ENCODE measurements at places on chromosomes 5 and 9.

- DNase-seq = no peak
Measured at GRCh38 chr5:107640568-107640967, 30.2 kb downstream of the EFNA5 start.

DNA sequence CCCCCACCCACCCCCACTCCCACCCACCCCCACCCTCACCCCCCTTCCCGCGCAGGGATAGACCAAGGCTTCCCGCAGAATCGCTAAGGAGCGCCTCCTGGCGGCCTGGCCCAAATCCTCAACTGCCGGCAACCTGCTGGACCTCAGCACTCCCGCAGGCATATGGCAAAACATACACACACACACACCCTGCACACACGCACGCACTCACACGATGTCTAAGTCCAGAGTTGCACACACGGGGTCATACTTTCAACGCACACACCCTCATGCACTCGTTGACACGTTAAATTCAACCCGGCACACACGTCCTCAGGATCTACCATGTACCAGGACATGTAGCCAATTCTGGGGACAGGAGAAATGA is 1.7 kb downstream of the CPLX2 start:
- DNase-seq = no peak

DNA sequence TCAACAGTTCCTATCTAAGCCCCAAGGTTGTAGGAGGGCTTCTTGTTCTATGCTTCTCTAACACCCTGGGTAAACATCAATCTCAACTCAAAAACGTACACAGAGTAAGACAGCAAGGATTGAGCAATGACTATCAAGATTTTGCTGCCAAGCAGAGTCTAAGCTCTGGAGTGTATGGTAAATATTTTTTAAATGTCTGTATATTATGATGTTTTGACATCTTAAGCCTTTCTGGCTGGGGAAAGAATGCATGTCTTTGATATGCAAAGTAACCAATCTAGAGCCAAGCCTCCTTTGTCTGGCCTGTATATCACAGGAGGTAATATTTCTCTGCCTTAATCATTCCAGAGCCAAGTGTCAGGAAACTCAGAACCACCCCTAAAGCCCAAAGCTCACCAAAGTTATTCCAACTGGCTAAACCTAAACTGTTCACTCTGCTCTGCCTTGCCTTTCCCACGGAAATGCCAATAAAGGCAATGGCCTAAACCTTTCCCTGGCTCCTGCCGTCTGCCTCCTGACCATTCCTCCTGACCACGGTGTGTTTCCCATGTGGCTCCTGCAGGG is 45.2 kb downstream of the YIPF5 start:
- no peak for DNase-seq

DNA sequence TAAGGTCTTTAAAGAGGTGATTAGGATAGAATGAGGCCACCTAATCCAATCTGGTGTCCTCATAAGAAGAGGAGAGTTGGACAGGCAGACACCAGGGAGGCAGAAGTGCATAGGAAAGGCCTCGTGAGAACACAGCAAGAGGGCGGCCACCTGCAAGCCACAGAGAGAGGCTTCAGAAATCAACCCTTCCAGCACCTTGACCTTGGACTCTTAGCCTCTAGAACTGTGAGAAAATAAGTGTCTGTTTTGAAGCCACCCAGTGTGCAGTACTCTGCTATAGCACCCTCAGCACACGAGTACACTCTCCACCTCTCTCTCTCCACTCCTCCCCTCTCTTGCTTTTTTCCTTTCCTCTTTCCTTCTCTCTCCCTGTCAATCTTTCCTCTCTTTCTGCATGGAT is 26.8 kb downstream of the NIPAL4 start:
- DNase-seq = no peak

GRCh38 chr9:116855881-116856662 is 169.0 kb downstream of the TRIM32 start:
- no peak for DNase-seq

DNA sequence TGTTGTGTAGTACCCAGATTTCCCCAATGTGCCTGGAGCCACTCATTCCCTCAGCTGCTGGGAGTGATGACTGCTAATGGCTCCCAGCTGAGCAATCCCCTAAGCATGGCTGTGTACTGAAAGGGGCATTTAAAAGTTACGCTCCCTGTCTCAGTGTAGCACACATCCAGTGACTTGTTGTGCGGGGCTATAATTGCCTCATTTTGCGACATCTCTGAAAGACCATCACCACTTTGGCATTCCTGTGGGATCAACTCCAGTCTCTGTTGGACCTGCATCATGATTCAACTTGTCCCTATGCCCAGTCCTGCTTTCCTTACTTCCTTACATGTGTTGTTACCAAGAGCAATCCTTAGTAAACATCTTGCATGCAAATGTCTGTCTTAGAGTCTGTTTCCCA is 201.2 kb upstream of the MPDZ start:
- no peak for DNase-seq

DNA sequence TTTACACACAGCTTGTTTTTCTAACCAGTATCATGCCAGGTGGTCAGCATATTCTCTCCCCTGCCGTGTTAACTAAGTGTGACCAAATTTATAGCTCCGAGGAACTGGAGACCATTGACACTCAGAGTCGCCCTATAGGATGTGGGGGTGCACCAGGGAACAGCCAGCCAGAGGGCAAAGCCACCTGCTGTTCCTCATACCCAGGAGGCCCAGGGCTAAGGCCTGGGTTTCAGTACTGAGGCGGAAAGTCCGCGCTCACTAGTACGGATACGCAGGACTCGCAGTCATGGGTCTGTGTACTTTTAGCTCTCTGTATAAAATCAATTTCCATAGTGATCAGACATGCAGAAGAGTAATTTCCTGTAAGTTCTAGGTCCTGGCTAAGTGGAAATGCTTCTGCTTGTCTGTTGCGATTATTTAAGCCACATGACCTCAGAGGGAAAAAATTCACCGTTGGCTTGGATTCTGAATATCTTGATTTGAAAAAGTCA is 247.0 kb downstream of the AOPEP start:
- no peak for DNase-seq

DNA sequence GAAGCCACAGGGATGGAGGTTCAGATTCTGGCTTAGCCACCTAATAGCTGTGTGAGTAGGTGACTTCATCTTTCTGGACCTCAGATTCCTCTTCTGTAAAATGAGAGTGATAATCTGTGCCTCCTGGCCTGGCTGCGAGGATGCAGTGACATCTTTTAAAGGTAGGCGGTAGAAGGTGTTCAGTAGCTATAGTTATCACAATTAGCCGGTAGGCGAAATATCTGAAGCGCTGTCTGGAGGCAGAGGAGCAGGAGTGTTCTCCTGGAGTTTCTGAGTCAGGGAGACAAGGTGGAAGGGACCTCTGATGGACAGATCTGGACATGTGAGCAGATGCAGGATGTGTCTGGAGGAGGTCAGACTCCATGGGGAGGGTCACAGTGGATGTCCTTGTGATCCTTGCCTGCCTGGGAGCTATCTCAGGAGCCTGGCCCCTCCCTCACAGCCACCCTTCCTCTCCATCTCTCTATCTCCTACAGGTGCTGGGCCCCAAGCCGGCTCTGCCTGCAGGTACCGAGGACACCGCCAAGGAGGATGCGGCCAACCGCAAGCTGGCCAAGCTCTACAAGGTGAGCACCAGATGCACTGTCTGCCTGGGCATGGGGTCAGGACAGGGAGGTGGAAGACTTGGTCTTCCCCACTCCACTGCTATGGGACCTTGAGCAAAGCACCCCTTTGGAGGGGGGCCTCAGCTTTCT is 45.6 kb downstream of the GSN start:
- no peak for DNase-seq

- DNase-seq = no peak
Measured at GRCh38 chr5:14906628-14907027, 35.0 kb upstream of the ANKH start.

DNA sequence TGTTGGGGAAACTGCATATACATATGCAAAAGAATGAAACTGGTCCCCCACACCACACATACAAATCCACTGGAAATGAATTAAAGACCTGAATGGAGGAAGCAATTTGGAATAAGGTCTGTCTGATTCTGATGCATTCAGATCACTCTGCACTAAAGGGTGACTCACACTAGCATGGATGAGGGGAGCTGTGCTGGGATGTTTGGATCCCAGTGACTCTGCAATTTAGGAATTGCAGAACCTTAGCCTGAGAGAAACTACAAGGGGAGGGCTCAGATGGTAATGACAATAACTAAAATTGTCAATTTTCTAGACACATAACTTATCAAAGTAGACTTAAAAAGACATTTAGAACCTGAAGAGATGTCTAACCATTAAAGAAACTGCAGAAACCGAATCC is 312.0 kb downstream of the CDK5RAP2 start:
- DNase-seq = no peak

DNA sequence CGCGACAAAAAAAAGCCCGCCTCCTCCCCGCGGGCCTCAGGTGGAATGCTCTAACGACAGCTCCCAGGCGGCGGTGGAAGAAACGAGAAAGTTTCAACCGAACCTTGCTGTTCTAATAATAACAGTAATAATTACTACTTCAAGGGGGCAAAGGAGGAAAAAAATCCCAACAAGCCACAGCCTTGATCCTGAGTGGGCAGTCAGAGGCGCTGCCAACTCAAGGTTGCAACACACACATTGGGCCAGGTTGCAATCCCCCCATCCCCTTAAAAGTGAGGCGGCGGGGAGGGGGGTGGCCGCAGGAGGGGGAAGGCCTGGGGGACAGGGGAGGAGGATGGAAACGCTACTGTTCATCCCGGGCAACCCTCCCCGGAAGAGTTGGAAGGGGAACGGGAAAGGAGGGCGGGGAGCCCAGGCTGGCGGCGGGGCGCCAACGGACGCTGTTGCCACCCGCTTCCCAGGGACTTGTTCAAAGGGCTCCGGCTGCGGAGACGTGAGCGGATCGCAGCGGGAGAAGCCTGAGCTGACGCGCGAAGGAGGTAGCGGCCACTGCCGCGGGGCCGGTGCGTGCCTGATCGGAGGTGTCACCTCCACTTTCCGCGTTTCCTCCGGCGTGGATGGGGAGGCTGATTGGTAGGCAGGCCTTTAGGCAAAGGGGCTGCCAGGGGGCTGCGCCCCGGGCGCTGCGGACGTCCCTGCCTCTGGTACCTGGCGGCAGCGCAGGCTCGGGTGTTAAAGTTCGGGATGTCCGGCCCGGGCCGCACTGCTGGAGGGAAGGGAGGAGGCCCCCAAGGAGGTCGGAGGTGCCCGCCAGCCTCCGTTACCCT is 647 bp downstream of the SMARCA2 start:
- DNase-seq = peak; percentile 35

DNA sequence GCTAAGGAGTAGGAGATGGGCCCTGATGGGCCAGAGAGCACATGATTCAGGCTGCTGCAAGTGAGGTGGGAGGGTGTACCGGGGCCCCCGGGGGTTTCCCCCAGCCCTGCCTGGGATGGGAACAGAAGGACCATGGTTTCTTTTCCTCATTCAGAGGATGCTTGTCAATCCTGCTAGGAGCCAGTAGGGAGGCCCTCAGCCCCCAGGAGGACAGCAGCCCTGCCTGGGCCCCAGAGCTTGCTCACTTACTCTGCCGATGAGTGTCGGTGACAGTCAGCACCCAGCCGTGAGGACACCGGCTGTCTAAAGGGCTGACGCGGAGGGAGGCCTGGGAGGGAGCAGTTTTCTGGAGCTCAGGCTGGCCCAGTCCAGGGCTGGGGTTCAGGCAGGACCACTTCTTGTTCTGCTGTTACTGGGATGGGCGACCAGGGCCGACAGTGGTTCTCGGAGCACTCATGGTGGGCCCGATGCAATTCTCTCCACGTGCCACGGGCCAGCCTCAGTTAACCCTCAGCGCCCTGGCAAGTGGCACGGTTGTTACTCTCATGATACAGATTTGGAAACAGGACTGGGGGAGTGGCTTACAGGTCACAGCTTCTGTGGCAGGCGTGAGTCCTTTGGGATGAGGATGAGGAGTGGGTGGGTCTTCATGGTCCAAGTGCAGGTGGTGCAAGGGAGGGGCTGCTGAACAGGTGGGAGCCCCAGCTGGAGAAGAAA is 1.8 kb downstream of the ARRDC1 start:
- DNase-seq = no peak

GRCh38 chr5:3345195-3345594 is 250.4 kb upstream of the IRX1 start:
- no peak for DNase-seq

DNA sequence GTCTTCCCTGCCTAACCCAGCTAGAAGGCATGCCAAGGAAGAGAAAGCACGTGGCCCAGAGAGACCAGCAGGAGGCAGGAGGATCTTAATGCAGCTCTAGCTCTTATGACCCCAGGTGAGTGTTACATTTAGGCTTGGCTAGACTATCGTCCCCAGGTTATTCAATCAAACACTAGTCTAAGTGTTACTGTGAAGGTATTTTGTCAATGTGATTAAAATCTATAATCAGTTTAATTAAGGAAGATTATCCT is 483.7 kb downstream of the BNC2 start:
- DNase-seq = no peak

- DNase-seq = no peak
Measured at GRCh38 chr9:89398621-89399020, 80.3 kb downstream of the SECISBP2 start.

- DNase-seq = no peak
Measured at GRCh38 chr5:141439411-141440141, 9.3 kb downstream of the PCDHGA12 start.

DNA sequence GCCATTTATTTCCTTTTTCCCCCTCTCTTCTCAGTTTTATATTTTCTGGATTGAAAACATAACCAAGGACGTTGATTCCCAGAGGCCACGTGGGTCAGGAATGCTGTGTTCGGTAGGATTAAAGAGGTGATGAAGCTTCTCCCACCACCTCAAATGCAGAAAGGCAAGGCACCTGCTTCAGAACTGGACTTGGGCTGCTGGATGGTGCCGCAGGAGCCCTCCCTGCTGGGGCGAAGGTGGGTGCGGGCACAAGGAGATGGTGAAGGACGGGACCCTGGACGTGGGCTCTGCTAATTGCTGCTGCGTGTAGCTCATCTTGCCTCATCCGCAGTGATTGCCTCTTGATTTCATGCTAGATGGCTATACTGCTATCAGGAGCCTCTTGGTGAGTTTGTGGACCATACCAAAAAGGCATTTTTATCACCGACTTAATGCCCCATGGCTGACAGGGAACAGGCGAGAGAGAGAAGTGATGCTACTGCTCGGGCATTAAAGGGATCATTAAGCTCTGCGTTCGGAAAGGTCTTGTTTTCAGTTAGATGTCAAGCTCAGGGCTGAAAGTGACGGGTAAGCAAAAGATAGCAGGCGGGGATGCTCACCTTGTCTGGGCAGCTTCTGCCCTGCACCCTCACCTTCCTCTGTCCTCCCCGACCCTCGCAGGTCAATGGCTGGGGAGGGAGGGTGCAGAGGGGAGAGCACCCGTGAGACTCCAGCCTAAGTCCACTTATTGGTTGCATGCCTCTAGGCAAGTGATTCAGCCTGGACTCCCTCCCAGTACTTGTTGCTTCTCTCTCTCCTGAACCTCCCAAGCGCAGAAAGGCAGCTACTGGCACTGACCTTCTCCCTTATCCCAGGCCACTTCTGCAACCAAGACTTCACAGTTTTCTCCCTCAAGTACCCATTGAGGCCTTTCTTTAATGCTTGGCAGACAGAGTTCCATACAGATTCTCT is 71.6 kb upstream of the FSTL4 start:
- no peak for DNase-seq

DNA sequence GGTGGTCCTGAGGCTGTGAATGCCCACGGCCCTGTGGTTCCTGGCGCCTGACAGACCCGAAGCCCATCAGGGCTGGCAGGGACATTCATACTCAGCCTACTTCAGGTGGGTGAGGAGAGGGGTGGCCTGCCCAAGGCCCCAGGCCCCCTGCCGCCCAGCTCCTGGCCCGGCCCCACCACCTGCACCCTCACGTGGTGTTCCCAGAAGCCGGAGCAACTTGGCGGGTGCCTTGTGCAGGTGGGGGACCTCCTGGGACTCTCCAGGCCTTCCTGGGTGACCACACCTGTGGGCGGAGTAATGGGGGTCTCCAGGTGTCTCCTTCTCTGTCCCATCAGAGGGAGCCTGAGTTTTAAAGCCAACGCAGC is 36.8 kb upstream of the UBAC1 start:
- no peak for DNase-seq

GRCh38 chr9:78811622-78812276 is 514.8 kb downstream of the PSAT1 start:
- no peak for DNase-seq

Measured in stimulated activated CD4-positive, alpha-beta T cell treated with anti-CD3 and anti-CD28 coated beads, Interleukin-4, amount 100 ng/mL, for 4 hours (primary cell).